ENCODE measurements at places on chromosomes 3 and 15.

GRCh38 chr3:160169139-160169976 lies 55.9 kb upstream of the C3orf80 start:
- DNase-seq = no peak

DNA sequence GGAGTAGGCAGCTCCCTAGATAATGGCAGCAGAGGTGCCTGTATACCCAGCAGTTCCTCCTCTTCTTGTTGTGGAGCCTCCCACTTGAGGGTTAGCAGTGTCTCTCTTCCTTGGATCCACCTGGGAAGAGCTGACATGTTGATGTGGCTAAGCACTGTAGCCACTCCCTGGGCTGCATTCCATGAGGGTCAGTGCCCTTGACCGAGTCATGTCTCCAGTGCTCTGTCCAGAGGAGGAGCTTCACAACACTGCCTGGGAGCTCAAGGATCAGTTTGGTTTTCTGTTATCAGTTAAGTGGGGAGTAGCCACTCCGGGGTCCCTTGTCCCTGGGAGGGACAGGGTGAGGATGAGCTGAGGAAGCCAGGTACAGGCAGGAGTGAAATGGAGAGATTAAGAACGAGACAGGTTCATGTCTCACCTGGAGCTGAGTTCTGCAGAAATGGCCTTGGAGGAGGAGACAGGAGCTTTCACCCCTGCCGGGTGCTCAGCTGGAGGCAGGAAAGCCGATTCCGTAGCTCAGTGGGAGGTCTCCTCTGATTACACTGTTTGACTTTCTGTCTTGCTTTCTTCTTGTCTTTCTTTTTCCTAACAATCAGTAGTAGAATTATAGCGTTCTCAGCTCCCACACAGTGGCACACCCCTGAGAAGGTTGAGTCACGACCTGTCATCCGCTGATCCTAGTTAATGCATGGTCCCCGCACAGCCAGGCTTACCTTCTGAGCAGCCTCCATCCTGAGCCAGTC lies 57.9 kb upstream of the SEC22A start:
- no peak for DNase-seq

DNA sequence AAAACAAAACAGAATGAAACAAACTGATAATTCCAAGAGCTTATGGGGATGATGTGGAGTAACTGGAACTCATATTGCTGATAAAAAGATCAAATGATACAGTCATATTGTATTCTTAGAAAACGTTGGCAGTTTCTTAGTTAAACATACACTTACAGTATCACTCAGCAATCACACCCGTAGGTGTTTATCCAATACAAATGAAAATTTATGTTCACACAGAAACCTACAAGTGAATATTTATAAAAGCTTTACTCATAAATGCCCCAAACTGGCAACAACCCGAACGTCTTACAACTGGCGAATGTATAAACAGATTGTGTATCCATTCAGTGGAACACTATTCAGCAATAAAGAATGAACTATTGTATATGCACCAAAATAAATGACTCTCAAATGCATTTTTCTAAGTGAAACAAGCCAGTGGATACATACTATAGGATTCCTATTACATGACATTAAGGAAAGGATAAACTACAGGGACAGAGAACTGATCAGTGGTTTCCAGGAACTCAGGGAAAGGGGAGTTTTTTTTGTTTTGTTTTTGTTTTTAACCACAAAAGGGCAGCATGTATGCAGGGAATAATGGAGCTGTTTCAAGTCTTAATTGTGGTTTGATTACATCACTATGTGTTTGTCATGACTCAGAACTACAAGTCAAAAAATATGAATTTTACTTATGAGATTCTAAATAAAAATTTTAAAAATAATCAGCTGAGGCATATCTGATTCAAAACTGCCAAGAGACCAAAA lies 71.8 kb upstream of the NDUFB4 start:
- DNase-seq = no peak

- no peak for DNase-seq
Measured at GRCh38 chr3:122843604-122844003, 48.7 kb downstream of the SLC49A4 start.

DNA sequence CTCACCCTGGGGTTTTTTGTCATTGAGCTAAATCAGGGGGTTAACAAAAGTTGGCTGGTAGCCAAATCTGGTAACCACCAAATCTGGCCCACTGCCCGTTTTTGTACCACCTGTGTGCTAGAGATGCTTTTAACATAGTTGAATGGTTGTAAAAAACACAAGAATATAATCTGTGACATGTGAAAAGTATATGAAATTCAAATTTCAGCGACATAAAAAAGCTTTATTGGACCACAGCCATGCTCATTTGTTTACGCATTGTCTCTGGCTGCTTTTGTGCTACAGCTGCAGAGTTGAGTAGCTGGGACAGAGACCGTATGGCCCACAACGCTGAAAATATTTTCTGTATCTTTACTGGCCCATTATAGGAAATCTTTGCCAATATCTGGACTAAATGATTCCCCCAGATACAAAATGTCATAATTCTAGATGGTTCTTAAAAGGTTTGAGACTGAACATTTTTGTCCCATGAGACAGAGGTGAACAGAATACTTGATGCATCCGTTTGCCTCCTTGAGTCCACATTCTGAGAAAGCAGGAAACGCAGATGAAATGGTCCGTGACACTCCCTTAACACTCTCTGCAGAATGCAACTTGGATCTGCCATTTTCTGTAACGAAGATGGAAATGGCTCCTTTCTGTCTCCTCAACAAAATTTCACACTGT lies 120.9 kb upstream of the PDZRN3 start:
- no peak for DNase-seq

DNA sequence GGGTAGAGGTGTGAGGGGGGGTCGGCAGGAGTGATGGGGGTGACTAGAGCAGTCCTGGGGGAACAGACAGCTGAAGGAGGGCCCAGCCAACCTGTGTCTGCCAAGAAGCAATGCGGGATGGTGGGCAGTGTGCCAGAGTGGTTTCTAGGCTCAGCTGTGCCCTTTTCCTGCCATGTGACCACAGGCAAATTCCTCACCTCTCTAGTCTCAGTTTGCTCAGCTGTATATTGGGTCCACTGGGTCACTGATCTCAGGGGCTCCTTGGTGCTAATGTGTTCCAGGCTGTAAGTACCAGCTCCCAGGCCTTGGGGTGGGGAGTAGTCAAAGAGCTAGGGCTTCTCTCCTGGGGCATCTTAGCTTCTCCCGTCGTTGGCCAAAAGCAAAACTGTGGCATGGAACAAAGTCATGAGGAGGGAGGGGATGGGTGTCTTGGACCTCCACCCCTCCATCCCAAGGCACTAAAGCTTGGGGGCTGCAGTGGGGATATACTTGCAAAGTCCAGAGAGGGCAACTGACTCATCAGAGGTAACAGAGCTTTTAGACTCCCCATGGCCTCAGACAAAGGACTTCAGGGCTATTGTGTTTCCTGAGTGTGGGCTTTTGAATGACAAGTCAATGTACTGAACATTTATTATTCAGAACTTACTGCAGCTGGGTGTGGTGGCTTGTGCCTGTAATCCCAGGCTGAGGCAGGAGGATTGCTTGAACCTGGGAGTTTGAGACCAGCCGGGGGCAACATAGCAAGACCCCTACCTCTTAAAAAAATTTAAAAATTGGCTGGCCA lies 20.9 kb downstream of the SMAD6 start:
- DNase-seq = no peak

DNA sequence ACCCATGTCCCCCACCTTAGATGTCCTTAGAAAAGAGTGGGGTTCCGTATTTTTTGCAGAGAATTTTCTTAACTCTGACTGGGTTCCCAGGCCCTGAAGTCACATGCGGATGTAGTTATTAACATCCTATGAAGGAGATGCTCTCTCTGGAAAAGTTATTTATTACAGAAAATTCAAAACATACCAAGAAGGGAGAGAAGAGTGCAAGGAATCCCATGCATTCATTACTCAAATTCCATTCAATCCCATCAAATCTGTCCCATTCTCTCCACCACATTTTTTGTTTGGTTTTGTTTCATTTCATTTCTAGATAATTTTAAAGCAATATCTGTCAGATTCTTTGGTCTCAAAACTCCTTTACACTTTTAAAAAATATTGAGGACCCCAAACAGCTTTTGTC lies 34.3 kb upstream of the ANKRD34C start:
- DNase-seq = no peak

- DNase-seq = no peak
Measured at GRCh38 chr3:177134816-177135210, 62.5 kb downstream of the TBL1XR1 start.

- DNase-seq = no peak
Measured at GRCh38 chr3:43503067-43503728, 118.6 kb downstream of the ANO10 start.

- DNase-seq = no peak
Measured at GRCh38 chr15:28120359-28120640, 21.2 kb upstream of the OCA2 start.

- no peak for DNase-seq
Measured at GRCh38 chr3:172448661-172449465, 607 bp upstream of the GHSR start.

- DNase-seq = no peak
Measured at GRCh38 chr3:123297627-123297899, 95.8 kb downstream of the SEC22A start.

- DNase-seq = no peak
Measured at GRCh38 chr3:33652736-33653135, 65.3 kb downstream of the CLASP2 start.

DNA sequence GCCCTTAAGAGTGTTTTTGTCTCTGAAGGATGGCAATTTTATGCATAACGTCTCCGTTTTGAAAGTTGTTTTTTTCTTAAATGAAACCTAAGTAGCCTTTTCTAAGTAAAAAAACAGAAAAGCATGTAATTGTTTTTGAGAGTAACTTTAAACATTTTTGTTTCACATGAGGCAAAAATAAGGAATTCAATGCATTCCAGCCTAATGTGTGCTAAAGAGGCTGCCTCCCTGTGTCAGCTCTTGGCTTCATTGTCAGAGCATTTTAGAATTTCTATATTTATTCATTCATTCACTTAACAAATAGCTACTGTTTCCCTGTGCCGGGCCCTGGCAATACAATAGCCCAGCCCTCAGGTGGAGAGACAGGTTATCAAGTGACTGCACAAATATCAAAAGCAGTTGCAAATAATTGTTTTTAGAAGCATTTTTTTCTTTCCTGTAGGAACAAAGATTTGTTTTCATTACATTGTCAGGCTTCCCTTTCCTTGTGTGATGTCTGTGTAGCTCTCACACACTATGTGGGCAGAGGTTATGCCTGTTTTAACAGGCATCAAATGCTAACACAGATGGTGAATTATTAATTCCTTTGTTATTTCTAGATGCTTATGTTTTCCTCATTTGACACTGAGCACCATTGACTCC lies 81.9 kb downstream of the CCK start:
- DNase-seq = no peak

- DNase-seq = peak; percentile 51
Measured at GRCh38 chr3:111541911-111542483, at the start of gene CD96. TSS of gene CD96 (plus strand) at chr3:111542197. CDS start at chr3:111542249, 52 bp downstream.

All from stimulated activated CD8-positive, alpha-beta memory T cell treated with anti-CD3 and anti-CD28 coated beads, Interleukin-4, amount 100 ng/mL, for 4 hours (primary cell).